Activated CD4-positive, alpha-beta T cell treated with anti-CD3 and anti-CD28 coated beads for 36 hours (primary cell): ENCODE measurements at places on chromosomes 4 and X.

DNA sequence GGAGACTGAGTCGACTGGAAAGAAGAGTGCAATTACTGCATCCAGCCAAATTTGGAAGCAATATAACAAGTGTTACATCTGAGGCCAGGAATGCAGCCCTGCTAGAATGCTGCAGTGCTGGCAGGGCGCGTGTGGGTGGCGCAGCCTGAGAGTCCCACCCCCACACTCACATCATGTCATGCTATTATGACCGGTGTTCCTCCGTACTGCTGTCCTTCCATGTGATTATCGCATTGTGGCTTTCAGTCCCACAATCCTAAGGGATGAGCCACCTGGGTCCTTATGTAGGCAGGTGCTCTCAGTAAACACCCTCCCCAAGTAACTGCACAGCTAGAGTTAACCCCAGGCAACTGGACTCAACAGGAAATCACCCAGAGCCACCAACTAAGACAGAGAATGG is 122.6 kb upstream of the CPEB2 start:
- DNase-seq, result no peak

DNA sequence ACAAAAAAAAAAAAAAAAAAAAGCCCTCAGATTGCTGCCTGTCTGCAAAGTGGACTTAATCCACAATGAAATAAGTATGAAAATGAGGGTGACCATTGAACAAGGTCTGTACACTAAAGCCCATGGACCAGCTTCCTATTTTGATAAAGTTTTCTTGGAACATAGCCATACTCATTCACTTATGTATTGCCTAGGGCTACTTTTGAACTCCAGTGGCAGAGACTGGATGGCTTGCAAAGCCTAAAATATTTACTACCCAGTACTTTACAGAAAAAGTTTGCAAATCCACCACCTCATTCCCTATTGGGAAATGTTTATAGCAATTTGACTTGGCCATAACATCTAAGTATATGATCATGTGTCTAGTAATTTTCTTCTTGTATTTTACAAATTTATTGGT is 481.7 kb downstream of the NAF1 start:
- no peak for DNase-seq

- peak; percentile 43 for DNase-seq
Measured at GRCh38 chr4:88613417-88613875, 21.2 kb downstream of the HERC3 start.

GRCh38 chr4:134935320-134935719 is 733.7 kb upstream of the PABPC4L start:
- DNase-seq, result peak; percentile 17

DNA sequence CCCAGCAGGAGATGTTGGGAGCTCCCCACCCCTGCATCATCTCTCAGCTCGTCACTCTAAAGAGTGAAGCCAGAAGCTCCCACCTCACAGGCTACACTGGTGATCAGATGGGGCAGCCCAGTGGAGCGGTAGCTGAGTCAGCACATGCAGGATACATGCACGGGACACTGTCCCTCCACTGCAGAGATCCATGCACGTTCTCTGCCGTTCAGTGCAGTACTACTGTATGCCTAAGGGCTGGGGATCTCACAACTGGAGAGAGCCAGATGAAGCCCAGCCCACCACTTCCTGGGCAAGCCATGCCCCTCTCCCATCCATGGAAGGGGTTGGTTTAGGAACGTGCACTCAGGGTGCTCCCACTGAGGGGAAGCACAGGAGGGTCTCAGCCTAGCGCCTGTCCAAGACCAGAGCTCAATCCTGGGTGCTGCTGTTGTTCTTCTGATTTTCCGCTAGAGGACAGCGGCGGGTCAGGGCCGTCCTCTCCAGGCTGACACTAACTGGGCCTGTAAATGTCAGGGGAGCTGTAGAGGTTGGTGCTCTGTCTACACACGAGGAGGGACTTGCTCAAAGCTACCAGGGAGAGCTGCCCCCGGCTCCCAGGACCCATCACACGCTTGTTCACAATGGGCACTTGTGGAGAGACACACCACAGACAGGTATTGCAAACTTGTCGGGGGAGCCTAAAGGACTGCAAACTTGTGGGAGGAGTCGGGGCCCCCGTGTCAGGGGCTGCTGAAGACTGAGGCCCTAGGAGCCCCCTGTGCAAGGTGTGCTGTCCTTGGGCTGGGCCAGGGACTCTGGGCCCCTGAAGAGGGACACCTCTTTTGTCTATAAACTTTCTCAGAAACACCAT is 18.2 kb upstream of the ABLIM2 start:
- DNase-seq, result peak; percentile 68

- no peak for DNase-seq
Measured at GRCh38 chr4:106201373-106201772, 114.6 kb downstream of the TBCK start.

GRCh38 chrX:1535241-1536041 is 1.5 kb downstream of the P2RY8 start:
- DNase-seq, result peak; percentile 79

DNA sequence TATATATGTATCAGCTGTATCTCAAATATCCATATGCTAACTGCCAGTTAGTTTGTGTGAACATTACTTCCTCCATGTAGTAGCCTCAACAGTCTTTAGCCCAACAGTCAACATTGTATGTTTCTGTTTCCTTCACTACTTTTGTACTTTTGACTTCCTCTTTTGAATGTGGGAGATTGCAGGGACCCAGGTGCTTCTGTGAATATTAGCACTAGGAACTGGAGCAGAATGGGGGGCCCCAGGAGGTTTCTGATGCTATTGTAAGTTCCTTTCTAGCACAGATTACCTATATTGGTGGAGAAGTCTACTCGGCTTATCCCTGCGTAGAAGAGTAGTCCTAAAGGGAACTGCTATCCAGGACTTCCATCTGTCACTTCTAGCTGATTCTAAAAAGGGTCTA is 2.3 kb downstream of the PLAC8 start:
- peak; percentile 23 for DNase-seq

DNA sequence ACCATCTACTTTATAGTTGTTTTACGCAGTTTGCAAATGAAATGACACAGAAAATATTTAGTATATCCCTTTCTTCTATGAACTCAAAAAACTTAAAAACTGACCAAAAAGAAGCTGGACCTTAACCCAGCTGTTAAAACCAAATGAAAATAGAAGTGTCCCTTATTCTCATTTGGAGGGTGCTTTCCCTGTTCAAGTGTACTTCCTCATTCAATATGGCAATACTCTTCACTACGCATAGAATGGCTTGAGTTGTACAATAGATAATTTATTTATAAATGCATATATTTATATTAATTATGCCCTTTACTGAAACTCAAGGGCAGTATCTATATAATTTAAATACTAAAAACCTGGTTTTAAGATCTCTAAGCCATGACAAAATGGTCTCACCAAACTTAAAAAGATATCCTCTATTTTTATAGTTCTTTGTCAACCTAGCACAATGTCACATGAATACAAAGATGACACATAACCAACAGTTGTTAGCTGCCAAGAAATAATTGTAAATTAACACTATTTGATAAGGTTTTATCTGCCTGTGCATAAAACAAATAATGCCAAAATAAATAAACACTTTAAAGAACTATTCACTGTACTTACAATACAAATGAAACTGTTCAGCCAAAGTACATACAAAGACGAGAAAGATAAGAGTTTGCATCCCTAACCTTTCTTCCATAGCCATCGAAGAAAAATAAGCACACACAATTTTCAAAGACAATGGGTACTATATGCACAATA is 25.2 kb downstream of the YTHDC1 start:
- no peak for DNase-seq

DNA sequence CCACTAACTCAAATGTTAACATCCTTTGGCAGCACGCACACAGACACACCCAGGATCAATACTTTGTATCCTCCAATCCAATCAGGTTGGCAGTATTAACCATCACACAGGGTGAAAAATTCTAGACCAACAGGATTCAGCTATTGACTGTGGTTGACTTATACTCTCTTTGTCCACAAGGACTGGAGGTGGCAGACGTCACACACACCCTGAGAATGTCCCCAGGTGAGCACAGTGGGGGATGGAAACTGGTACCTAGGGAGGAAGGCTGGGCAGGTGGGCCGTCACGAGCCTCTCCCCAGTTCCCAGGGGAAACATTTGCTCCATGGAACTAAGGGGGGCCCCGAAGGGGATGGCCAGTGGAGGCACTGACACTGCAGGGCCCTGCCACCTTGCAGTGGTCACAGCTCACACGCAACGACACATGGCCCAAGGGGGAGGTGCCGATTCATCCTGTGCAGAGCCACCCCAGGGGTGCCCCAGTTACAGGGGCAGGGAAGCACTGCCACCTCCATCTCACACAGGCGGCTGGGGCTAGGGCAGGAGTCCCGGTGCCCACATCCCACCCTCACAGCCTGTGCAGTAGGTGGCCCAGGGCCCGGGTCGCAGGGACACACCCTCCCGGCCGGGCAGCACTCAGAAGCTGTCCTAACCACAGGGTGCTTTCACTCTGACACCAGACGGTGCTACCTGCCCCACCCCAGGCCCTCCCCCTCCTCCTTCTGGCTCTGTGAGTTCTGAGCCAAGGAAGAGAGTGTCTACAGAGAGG is 17.4 kb downstream of the ZFYVE28 start:
- peak; percentile 44 for DNase-seq

GRCh38 chr4:124641715-124642381 is 70.7 kb downstream of the ANKRD50 start:
- DNase-seq, result no peak

GRCh38 chr4:98746530-98746929 is 88.1 kb upstream of the TSPAN5 start:
- no peak for DNase-seq

GRCh38 chr4:56241500-56241899 is 145.8 kb downstream of the AASDH start:
- no peak for DNase-seq

DNA sequence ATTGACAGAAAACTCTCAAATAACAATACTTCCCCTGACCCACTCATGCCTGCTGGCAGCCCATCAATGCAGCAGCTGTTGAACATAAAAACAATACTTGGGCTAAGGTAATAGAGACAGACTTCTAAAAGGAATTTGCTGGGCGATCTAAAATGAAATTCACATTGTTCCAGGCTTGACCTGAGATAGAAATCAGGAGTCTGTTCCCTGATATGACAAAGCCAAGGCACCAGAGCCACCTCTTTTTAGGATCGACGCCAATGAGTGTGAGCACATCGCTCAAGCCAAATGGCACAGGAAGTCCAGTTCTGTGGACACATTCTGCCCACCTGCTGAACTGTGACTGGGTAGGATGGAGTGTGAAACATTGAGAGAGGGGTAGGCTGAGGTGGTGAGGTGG is 4.9 kb downstream of the SEPTIN11 start:
- no peak for DNase-seq

DNA sequence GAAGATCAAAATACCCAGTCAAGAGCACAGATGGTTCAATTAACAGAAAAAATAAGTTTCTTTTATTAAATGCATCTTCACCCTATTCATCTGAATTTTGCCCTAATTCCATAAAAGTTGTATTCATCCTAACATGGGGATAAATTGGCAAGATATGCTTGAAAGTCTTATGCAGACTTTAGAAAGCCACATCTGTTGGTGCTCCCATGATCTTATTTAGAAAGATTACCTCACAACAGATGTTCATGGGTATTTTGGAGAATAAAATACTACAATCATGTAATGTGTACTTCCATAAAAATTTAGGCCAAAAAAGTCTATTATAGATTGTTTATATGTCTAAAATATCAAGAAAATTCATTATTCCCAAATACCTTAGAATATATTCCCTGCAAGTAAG is 510.3 kb downstream of the TECRL start:
- DNase-seq, result no peak

DNA sequence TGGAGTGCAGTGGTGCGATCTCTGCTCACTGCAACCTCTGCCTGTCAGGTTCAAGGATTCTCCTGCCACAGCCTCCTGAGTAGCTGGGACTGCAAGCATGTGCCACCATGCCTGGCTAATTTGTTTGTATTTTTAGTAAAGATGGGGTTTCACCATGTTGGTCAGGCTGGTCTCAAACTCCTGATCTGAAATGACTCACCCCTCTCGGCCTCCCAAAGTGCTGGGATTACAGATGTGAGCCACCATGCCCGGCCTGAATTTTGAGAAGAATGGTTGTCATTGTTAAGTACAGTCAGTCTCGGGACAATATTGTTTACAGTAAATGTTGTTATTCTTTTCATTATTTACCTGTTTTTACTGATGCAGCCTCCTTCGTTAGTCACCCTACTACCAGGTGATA is 1226.2 kb upstream of the TENM3 start:
- no peak for DNase-seq

DNA sequence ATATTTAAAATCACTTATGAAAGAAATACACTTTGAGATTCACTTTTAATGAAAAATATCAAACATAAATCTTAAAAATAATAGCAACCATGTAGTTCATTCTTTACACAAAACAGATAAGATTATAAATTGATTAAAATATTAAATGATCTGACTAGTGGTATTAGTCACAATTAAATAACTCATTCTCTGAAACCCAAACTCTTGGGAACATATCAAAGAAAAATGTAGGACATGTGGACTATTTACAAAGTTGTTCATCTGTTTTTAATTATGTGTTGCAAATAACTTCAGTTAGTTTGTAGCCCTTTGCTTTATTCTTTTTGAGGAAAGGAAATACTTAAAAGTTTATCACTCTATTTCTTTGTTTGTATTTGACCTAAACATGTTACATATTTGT is 9.5 kb upstream of the GUCY1A1 start:
- no peak for DNase-seq

DNA sequence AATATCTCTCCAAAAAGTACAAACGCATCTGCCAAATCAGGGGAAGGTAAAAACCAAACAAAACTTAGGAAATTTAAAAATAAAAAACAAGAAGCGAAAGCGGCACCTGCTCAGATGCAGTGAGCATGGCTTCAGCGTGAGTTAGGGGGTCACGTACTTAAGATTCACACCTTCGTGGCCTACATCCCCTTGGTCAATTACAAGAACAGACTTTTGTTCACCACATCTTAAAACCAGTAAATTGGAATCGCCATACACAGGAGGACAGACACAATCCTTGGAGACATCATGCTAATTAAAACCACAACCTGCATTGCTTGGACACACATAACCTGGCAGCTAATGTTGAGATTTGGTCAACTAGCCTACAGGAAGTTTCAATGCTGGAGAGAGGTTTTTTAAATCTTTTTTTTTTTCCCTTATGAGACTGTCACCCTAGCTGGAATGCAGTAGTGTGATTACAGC is 12.5 kb upstream of the SEL1L3 start:
- DNase-seq, result no peak

DNA sequence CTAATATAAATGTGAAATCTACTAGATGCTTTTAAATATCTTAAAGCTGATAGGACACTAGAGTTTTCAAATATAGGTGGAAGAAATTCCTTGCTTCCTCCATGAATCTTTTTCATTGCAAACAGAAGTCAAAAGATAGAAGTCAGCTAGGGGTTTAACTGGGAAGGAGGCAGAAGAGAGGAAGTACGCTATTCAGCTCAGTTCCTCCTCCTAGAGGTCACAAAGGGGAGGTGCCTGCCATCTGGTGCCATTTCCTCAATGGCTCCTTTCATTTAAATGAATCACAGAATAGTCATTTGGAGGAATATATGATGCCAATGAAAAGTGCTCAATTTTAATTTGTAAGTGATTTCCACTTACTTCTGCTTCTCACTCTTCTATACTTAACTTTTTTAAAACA is 8.5 kb downstream of the COL25A1 start:
- peak; percentile 58 for DNase-seq

- DNase-seq, result no peak
Measured at GRCh38 chr4:113637823-113638561, 123.5 kb downstream of the CAMK2D start.
